ENCODE measurements at places on chromosomes 5 and 9.

GRCh38 chr9:30506749-30507148 is 1877.7 kb upstream of the ACO1 start:
- DNase-seq: no peak

- no peak for DNase-seq
Measured at GRCh38 chr5:168219515-168220410, 71.7 kb upstream of the WWC1 start.

- DNase-seq: no peak
Measured at GRCh38 chr5:37806016-37806415, 33.8 kb downstream of the GDNF start.

DNA sequence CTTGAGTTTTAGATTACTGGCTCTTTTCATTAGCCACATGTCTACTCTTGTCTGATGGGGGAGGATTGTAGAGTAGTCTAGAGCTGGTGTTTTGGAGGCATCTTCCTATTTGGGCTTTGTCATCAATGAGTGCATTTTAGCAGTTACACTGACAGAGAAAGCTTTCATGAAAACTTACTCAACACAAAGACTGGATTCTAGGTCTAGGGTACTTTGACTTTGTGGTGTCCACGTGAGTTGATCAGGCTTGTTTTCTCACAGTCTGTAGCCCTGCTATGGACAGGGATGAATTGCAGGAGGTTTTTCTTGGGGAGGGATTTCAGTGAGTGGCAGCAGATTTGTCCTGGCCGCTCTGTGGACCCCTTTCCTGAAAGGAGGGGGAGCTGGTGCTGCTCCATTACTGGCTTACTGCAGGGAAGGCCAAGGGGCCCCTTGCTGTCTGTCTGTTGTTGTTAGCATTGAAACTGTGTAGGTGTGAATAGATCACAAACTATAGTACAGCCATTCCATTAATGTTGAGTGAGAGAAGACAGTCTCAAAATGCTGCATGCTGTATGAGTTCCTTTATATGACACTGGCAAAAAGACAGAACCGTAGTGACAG is 6.6 kb downstream of the TRIO start:
- DNase-seq: no peak

DNA sequence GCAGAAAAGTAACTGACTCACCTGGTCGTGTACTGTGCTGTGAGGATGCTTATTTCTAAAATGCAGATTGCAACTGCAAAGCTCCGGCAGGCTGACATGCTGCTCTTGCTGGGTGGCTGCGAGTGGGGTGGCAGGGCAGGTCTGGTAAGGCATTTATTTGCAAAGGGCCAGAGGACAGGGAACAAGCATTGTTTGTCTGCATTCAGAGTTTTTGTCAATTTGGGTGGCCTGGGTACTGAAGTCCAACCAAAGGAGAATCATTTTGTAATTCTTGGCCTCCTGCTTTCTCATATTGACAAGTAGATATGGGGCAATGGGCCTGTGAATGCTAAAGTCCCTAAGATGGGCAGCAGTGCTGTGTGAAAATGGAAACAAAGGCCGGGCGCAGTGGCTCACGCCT is at the start of gene C9:
Gene C9, minus strand, starts transcription at position 129 of the 400 bp plus-strand sequence. Its CDS starts 31 bp downstream, at position 98.
- no peak for DNase-seq

- DNase-seq: peak; percentile 91
Measured at GRCh38 chr5:154756009-154756867, 1.1 kb downstream of the LARP1 start.

DNA sequence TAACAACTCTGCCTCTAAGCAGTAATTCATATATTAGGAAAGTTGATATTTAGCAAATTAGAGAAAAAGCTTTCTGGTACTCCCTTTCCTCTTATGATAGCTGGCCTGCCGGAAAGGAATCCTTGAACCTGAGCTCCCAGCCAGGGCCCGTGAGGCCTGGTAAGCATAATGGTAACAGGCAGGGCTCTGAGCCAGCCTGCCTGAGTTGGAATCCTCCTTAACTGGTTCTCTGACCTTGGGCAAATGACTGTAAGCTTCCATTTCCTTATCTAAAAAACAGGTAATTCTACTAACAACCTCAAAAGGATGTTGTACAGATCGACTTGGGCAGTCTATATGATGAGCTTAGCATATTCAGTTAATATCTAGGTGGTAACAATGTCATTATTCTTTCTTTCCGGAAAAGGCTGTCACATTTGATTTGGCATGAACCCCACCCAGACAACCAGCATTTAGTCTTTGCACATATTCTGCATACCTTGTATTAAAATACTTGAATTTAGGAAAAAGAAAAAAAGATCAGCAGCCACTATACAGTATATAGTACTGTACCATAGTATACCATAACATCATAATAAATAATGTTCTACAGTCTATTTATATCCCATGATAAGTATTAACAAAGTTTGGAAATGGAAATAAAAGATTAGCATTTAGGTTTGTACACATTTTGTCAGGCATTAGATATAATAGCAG is 55.7 kb upstream of the MAP3K1 start:
- DNase-seq: peak; percentile 80

- DNase-seq: no peak
Measured at GRCh38 chr9:72271613-72272478, 93.2 kb downstream of the ZFAND5 start.

DNA sequence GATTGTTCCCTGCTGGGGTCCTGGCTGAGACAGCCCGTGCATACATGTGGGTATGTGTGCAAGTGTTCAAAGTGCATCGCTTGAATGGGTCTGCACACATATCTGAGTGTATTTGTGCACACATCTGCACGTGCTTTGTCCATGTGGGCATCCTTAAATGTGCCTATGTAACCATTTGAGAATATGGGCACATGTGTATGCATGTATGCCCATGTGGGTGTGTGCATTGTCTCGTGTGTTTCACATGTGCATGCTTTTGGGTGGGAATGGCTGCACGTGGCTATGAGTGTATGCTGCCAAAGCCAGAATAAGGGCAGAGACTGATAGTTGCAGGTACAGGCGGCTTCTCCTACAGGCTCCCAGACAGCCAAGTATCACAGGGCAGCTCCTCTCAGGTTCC is 107.3 kb downstream of the LHX2 start:
- DNase-seq: no peak
